Activated CD4-positive, alpha-beta T cell treated with anti-CD3 and anti-CD28 coated beads, Interleukin-2, amount 10 ng/mL, durations not matched to agents 7 days and 5 days (primary cell): ENCODE measurements at places on chromosomes 3 and 15.
A peak's percentile ranks its signal among the peaks of the same experiment; 100 is the strongest.

- no peak for DNase-seq
Measured at GRCh38 chr3:173699353-173699752, 301.8 kb downstream of the NLGN1 start.

DNA sequence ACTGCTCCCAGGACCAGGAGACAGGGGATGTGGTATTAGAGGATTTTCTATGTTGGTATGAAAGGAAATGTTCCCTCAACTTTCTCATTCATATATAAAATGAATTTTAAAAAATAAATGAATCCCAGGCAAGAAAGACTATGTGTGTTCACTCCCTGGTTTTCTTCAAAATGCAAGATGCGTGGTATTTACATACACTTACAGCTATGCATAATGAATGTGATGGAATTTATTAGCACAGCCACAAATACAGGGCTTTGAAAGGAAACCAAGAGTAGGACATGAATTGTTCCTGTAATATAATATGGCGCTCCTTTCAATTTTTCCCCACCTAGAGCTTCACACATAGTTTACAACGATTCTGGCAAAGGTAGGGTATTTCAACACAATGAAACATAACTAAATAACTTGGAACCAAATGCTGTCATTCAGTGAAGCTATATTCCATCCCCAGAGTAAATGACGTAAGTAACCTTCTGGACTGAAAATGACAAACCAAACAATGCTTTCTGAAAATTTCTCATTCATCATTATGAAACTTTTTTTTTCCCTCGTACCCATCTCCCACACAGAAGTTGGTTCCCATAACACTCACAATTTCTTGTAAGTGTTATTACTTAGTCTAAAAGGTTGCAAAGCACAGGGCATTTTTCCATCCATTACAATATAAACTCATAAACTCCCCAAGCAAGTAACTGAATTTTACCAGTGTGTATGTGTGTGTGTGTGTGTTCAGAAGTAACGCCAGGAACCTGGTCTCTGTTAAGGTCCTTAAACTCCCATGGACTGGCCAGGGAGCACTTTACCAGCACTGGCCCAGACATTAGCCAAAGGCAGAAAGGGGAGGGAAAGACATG lies 41.8 kb downstream of the CBLB start:
- DNase-seq = no peak

DNA sequence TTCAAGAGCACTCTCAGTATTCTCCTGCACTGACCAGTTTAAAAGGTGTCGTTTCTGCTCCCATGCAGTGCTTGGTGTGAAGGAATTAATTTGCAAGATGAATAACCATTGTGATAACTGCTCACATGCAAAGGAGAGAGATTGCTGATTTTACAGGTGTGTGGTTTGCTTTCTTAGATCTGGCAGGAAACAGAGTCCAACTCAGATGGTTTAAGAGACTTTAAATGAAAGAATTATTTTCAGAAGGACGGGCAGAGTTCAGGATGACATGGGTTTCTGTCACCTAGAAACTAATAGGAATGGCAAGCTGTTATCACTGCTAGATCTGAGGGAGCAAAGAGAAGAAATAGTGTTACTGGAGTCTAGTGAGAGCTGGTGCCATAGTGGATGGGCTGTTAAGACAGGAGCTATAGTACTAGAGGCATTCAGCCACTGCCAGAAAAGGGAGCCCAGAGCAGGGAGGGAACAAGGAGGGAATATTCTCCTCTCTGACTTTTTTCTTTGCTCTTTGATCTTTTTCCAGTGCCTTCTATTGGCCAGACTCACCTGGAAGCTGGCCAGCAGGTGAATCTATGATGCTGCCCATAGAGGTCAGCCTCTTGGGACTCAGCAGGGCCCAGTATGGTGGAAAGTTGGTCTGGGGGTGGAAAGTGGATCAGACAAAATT lies 14.9 kb downstream of the ATXN7 start:
- DNase-seq = no peak

DNA sequence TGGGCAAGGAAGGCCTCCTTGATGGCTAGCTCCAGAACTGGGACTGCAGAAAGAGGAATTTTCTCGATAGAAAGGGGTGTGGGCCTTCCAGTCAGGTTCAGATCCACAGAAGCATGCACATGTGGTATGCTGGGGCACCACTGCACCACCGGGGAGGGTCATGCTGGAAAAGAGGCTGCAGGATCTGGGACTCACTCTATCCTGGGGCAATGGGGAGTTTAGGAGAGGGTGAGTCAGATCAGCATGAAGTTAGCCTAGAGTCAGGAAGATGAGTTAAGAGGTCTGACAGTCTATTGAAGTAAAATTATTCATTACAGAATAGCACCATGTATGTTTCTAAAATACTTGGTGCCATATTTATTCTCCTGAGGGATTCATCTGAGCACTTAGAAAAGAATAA lies 130.2 kb upstream of the TOPAZ1 start:
- no peak for DNase-seq

- DNase-seq = no peak
Measured at GRCh38 chr15:101539492-101539891, 50.0 kb upstream of the PCSK6 start.

- no peak for DNase-seq
Measured at GRCh38 chr3:8972639-8973038, 9.4 kb upstream of the RAD18 start.

DNA sequence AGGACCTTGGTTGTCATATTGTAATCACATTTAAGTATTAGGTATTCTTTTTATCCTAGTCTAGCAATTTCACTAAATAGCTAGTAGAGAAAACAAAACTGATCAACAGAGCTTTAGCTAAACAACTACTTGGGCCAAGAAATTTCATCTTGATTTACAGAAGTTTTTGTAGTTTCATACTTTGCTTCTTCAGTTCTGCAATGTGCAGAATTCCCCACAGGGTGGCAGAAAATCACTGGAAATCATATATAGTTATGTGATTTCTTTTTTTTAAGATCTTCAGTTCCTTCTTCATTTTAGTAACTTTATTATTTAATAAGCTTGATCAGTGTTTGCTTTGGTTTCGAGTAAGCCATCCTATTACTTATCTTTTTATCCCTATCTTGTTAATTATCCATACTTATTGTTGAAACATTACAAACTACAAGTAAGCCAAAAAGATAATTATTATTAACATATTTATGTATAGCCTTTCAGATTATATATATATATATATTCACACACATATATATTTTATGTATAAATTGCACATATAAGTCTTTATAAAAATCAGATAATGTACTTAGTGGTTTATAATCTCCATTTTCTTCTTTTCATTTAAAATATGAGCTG lies 2.2 kb upstream of the BNIP2 start:
- DNase-seq = peak; percentile 67

GRCh38 chr3:30297112-30297511 lies 309.3 kb upstream of the TGFBR2 start:
- DNase-seq = no peak
